AG08395 (cell line): ENCODE measurements at places on chromosomes 3 and 15.
A peak's percentile ranks its signal among the peaks of the same experiment; 100 is the strongest.

- DNase-seq, result peak; percentile 85
Measured at GRCh38 chr3:63976161-63976871, 47.0 kb downstream of the PSMD6 start.

DNA sequence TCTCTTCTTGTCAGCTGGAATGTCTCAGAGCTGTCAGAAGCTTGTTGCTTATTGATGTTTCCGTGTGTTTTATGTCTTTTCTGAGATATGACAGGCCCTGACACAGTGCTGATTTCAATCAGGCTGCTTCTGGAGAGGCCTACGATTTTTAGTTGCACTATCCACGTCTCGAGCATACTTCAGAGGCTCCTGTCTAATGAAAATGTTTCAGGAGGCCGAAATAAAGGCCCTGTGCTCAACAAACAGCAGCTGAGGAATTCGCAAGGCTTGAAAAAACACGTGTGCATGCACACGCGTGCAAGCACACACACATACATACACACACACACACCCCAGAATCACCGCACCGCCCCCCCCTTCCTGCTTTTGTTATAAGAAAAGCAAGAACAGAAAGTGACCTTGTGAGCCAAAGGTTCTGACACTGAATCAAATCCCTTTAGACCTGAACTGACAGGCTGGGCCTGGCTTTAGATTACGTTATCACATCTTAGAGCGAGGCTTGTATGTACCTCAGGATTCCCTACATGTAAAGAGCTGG lies 296.6 kb downstream of the NR2F2 start:
- no peak for DNase-seq

DNA sequence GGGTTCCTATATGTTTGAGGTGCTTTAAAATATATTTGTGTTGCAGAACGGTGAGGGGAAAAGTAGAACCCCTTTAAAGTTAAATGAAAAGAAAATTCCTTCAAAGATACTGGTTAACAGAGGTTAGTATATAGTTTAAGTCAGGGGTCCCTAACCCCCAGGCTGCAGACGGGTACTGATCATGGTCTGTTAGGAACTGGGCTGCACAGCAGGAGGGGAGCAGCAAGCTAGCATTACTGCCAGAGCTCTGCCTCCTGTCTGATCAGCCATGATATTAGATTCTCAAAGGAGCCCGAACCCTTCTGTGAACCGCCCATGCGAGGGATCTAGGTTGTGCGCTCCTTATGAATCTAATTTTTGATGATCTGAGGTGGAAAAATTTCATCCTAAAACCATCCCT lies 37.5 kb upstream of the RFX7 start:
- no peak for DNase-seq

DNA sequence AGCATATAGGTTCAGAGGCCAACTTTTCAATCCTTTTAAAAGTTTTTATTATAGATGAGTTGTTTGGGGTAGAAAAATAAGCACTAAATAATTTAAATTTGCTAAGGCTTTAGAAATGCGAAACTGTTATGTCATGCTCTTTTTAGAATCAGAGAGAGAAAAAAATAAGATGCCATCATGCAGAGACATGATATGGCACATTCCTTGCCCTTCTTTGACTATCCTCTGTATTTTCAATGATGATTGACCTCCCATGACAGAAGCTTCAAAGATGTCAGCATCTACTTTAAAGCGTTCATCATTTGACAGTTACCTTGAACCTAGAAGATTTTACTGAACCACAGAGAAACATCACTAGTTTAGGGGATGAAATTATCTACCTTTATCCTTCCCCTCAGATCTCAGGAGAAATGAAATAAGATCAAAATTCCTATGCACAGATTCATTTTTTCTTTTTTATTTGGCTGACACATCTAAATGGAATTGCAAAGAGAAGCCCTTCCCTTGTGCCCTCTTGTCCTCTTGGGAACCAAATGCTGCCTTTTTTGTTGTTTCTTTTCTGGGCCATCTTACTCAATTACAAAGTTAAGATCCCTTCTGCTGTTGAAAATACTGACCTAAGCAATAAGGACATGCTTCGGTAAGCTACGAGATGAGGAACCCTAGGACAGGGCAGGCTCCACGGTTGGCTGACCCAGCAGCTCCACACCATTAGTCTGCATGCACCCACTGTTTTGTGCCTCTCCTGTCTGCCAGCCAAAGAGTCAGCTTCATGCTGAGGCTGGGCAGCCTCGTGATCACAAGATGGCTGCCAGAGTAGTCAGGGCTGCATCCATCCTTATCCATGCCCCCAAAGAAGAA lies 289.7 kb upstream of the TPM1 start:
- DNase-seq, result peak; percentile 42

GRCh38 chr3:9797196-9797945 lies 4.5 kb downstream of the ARPC4 start:
- DNase-seq, result no peak

DNA sequence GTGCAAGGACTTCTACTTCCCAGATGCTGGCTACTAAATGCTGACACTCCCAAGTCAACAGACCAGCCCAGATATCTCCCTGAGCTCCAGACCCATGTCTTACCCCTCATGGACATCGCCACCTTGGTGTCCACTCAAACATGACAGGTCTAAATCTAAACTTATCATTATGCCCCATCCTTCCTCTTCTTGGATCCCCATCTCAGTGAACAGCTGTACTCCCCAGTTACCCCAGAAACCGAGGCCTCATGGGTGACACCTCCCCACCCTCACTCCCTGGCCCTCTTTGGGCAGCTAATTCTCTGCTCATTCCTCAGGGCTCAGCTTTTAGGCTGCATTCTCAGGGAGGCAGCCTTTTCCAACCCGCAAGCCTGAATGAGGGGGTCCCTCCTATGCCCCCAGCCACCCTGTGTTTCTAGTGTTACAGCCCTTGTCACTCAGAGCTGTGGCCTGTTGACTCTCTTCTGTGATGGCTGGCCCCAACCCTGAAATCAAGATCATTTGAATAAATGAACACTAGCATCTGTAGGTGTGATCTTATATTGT lies 5.4 kb downstream of the EHD4 start:
- no peak for DNase-seq

DNA sequence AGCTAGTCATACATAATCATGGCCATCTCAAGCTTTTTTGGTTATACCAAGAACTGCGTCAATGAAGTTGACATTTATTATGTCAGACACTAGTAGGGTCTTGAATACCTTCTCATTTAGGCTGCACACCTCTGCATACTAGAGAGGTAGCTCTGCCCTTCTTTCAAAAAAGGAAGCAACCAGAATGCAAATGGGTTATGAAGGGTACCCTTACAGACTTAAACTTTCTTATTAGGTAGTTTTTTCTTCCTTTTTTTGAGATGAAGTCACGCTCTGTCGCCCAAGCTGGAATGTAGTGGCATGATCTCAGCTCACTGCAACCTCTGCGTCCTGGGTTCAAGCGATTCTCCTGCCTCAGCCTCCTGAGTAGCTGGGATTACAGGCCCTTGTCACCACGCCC lies 3.3 kb downstream of the PCNP start:
- no peak for DNase-seq

- peak; percentile 36 for DNase-seq
Measured at GRCh38 chr3:36843065-36844051, 79.0 kb upstream of the DCLK3 start.

- DNase-seq, result peak; percentile 45
Measured at GRCh38 chr3:141448606-141449220, 38.1 kb upstream of the RASA2 start.

DNA sequence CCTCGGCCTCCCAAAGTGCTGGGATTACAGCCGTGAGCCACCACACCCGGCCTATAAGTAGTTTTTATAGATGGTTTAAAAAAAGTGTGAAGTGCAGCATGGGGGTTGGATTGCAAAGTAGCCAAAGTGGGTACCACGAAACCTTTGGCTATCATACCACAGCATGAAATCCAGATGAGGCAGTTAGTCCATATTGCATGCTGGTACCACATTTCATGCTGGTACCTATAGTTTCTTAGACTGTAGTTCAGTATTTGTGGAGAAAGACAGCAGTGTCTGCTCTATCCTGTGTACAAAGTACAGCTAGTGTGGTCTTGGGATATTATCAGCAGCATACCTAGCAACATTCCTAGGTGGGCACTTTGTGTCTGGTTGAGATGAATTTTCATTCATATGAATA lies 11.8 kb downstream of the ZNF609 start:
- no peak for DNase-seq

DNA sequence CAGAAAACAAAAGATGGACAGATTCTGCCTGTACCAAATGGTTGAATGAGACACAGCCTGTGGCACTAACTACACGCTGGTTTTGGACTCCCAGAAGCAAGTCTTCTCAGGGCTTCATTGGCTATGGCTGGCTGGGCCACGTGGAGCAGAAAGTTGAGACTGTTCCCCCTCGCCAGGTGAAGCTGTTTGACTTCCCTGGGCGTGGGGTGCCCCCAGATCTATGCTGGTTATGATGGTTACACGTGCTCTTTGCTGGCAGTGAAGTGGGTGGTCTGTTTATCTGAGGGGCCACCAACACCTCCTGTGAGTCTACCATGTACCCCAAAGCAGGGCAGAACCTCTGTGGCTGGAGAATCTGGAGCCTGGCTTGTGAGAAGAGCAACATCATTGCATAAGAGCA lies 60.3 kb upstream of the EPHA6 start:
- DNase-seq, result no peak

DNA sequence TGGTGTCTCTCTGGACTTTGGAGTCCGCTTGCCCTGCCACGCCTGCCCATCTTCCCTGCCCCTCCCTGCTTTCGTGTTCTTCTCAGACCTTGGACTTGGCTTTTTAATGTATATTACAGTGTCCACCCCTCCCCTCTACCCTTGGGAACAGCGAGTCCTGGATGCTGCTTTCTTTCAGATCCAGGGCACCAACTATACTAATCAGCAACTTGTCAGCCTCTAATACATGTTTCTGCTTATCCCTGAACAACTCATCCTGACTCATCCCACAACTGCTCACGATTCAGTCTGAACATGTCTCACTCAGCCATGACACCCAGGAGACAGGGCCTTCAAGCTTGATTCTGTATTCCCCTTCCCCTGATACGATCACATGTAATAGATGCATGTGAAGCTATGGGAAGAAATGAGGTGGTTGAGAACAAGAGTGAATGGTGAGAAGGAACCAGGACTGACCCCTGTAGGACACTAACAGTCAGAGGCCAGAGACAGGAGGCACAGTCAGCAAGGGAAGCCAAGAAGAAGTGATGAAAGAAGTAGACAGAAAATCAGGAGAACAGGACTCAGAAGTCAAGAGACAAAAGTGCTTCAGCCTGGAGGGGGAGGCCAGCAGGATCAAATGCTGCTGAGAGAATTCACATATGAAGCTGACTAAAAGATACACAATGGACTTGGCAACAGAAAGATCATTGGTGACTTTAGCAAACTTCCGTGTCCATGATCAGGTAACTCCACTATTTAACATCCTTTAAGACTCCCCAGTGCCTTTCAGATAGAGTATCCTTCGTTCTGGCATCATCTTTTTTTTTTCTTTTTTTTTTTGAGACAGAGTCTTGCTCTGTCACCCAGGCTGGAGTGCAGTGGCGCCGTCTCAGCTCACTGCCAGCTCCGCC lies 35.4 kb downstream of the BCL2L10 start:
- peak; percentile 75 for DNase-seq

DNA sequence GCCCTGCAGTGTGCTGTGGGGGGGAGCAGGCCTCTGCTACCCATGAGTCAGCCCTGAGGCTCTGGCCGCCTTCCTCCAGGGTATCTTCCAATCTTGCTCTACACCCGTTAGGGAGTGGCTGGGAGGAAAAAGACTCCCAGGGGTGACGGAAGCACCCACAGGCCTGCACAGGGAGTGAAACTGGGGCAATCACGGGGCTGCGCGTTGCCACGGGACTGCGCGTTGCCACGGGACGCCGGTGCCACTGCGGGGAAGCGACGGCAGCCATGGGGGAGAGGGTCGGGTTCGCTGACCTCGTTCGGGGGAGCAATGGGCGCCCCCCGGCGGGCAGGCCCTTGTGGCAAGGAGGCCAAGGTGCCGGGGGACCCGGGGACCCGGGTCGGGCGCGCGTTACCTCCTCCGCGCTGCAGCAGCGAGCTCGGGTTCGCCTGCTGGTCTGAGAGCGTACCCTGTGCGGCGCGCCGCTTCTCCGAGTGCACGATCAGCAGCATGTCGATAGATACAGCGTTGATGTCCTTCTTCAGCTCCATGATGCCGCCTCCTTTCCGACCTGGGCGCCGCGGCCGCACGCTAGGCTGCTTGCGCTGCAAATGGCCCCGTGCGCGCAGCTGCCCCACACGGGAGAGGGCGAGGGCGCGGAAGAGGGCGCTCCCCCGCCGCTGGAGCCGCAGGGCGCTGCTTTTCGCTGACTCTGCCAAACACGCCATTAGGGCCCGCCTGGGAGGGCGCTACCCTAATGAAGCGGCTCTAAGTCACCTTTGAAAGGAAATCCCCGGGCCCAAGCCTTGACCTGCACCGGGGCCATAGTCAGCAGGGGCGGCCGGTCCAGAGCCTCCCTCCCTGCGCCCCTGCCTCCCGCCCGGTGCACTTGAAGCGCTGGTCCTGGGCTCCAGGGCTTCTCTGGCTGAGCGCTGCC lies at the start of gene KY:
Gene KY, minus strand, starts transcription at position 592 of the 916 bp plus-strand sequence. Its CDS starts 62 bp downstream, at position 530.
- DNase-seq, result peak; percentile 64

- no peak for DNase-seq
Measured at GRCh38 chr3:190534386-190534785, 20.5 kb downstream of the IL1RAP start.

- DNase-seq, result peak; percentile 49
Measured at GRCh38 chr3:11641683-11642430, 1.9 kb downstream of the VGLL4 start.

DNA sequence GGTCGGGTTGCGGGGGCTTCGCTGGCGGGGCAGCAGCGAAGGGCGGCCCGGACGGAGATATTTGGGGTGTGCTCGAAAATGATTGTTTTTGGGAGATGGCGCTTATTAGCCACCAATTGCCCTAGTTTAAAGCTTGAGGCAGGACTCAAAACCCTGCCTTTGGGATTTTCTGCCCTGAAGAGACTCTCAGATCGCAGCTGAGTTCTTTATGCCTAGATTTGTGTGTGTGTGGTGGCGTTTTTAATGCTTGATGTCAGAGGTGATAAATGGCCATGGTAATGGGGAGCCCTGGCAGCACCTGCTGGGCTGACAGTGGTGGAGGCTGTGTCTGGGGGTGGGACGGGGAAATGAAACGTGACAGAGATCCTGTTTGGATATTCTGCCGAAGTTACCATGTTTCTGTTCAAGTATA lies 604 bp downstream of the KCTD6 start:
- peak; percentile 15 for DNase-seq
